Tibial artery (tissue), 4 donors: ENCODE measurements at places on chromosomes 2 and 18.

- no peak for DNase-seq
- H3K27ac ChIP-seq: no peak overlapping the region
- H3K4me3 ChIP-seq: no peak overlapping the region
These were observed 28.7 kb downstream of the IGFBP5 start for GRCh38 chr2:216666461-216667233.

GRCh38 chr18:63314062-63314790, 5.3 kb downstream of the BCL2 start:
- H3K4me1 ChIP-seq: no peaks in the 10 kb centered on the region
- H3K36me3 ChIP-seq: no peaks in the 10 kb centered on the region
- no peak overlapping the region for H3K27ac ChIP-seq
- no peaks in the 10 kb centered on the region for H3K27me3 ChIP-seq

- no peaks in the 10 kb centered on the region for H3K27me3 ChIP-seq
- peaks cover 13% of the 10 kb centered on the region for H3K4me1 ChIP-seq
- peaks cover 32% of the 10 kb centered on the region for H3K36me3 ChIP-seq
- no peak for DNase-seq
These were observed 33.9 kb downstream of the WIPF1 start for GRCh38 chr2:174563530-174564282.

- no peaks in the 10 kb centered on the region for H3K36me3 ChIP-seq
- H3K27me3 ChIP-seq: no peaks in the 10 kb centered on the region
- no peak overlapping the region for H3K4me3 ChIP-seq
- no peak overlapping the region for H3K27ac ChIP-seq
- H3K4me1 ChIP-seq: no peaks in the 10 kb centered on the region
These were observed 305.3 kb downstream of the PARD3B start for GRCh38 chr2:204850581-204850980.

GRCh38 chr18:3451183-3451988, 1.4 kb downstream of the TGIF1 start:
- peak; percentile 97 for DNase-seq
- no peaks in the 10 kb centered on the region for H3K27me3 ChIP-seq
- H3K27ac ChIP-seq: peak overlapping the region; percentile 99
- H3K36me3 ChIP-seq: peaks cover 4% of the 10 kb centered on the region

GRCh38 chr18:23844991-23845680, 155.9 kb downstream of the LAMA3 start:
- no peak overlapping the region for H3K27ac ChIP-seq
- H3K4me3 ChIP-seq: no peak overlapping the region
- H3K4me1 ChIP-seq: no peaks in the 10 kb centered on the region

DNA sequence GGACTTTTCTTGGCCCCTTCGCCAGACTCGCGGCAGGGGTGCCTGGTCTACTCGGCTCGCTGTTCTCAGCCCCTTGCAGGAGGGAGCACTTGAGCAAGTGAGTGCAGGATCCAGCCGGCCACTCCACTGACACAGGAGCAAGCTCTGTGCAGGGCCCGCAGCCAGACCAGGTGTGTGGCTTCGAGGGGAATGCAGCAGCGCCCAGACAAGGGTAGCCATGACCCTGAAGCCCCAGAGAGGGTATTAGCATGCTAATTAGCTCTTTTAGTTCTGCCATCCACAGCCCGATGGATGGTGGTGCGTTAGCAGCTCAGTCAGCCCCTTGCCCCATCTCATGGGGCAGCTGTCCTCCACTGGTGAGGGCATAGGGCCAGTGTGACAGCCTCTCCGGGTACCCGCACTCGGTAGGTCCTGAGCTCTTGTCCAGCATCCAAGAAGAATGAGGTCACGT, 103.2 kb upstream of the HS6ST1 start:
- peak; percentile 62 for DNase-seq
- H3K4me3 ChIP-seq: no peak overlapping the region
- no peaks in the 10 kb centered on the region for H3K27me3 ChIP-seq
- no peaks in the 10 kb centered on the region for H3K36me3 ChIP-seq

GRCh38 chr2:42756150-42756775, 7.7 kb downstream of the OXER1 start:
- DNase-seq: no peak
- H3K36me3 ChIP-seq: peaks cover 15% of the 10 kb centered on the region
- no peaks in the 10 kb centered on the region for H3K27me3 ChIP-seq
- H3K27ac ChIP-seq: no peak overlapping the region
- H3K4me1 ChIP-seq: no peaks in the 10 kb centered on the region

GRCh38 chr18:79382681-79383387, 12.9 kb upstream of the NFATC1 start:
- no peak overlapping the region for H3K27ac ChIP-seq
- no peak overlapping the region for H3K4me3 ChIP-seq
- H3K36me3 ChIP-seq: no peaks in the 10 kb centered on the region
- DNase-seq: no peak
